ENCODE measurements at places on chromosomes 1 and 21.
A peak's percentile ranks its signal among the peaks of the same experiment; 100 is the strongest.

DNA sequence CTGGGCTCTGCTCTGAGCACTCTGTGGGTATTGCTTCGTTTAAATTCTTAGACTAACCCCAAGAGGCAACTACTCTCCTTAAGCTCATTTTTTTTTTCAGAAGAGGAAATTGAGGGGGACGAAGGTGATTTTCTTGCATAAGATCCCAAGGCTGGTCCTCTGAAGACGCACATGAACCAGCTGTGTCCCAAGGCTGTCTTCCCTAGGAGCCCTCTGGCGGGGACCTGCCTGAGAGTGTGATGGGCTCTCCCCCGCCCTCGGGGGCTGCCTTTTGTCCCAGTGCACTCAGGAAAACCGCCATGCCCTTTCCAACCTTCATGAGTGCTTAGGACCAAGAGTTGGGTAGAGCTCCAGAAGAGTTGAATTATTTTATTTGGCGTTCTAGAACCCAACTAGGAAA, 21.7 kb downstream of the UMODL1 start:
- DNase-seq, result no peak

- no peak for DNase-seq
Measured at GRCh38 chr1:210239349-210240111, 6.9 kb downstream of the SERTAD4 start.

DNA sequence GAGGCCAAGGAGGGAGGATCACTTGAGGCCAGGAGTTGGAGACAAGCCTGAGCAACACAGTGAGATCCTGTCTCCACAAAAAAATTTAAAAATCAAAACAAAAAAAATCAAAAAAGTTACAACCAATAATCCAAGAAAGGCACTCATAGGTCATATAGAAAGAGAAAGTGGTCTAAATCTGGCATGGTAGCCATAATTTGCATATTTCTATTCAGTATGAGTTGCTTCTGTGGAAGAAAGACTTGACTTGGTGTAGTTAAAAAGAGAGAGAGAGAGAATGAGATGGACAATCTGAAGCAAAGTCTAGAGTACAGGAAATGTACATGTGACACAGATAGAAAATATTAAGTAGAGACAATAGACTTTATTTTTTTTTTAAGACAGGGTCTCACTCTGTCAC, 22.5 kb downstream of the JMJD4 start:
- DNase-seq, result no peak

GRCh38 chr1:184753608-184754475, 816 bp downstream of the EDEM3 start:
- DNase-seq, result peak; percentile 27

GRCh38 chr1:160400646-160401486, 502 bp downstream of the VANGL2 start:
- DNase-seq, result peak; percentile 65

- DNase-seq, result no peak
Measured at GRCh38 chr1:60345621-60346020, 272.1 kb upstream of the C1orf87 start.

GRCh38 chr1:112689196-112689841, 14.9 kb downstream of the MOV10 start:
- no peak for DNase-seq

DNA sequence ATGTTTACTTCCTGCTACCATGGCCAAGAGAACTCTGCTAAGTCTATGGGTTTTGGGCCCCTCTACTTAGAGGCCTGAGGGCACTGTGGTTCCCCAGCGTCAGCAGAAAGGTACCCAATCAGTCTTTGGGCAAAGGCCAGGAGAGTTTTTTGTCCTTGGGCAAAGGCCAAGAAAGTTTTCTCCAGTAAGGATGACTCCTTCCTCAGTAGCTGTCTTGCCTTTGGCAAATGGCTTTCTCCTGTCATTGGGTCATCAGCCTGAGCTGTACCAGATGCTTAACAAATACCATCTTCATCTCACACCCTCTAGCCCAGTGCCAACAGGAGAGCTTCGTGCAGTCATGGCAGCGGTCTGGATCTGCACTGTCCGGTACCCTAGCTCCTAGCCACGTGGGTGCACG, 199.3 kb upstream of the TMEM51 start:
- DNase-seq, result no peak

GRCh38 chr1:205059660-205060059, 16.6 kb downstream of the CNTN2 start:
- DNase-seq, result no peak

- no peak for DNase-seq
Measured at GRCh38 chr1:94254073-94254810, 16.9 kb upstream of the ARHGAP29 start.

- DNase-seq, result no peak
Measured at GRCh38 chr1:69706473-69706872, 138.8 kb downstream of the LRRC7 start.

DNA sequence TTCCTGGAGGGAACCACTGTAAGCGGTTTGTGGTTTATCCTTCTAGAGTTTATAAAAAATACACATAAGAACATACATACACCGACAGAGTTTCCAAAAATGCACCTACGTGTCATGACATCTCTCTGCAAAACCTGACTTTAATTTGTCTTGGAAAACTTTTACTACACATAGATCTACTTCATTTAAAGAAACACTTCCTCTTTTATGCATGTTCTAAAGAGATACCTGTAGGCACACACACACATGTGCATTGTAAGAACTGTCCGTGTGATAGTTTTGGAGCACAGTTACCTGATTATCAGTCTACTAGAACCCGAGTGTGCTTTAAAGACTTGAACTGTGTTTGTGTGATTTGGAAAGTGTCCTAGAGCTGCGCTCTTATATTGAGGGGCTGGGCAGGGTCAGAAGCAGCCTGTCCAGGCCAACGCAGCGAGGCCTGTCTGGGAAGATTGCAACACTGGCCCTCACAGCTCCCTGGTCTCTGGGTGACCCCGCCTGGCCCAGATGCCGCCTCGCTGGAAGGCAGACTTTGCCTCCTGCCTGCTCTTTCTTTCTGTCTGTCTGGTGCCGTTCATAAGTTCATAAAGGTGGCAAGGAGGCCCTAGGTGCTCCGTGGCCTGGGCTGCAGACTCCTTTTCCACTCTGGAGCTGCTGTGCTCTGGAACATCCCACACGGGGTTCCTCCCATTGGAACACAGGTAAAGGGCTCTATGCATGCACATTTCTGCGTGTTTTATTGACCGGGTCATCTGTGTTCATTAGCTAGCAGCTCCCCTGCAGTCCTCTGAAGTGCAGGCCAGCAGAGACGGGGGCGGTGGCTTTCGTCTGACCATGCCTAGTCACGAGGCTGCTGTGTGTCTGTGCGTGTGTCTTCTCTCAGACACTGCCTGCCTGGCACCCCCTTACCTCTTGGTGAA, 46.3 kb downstream of the AGPAT3 start:
- no peak for DNase-seq

DNA sequence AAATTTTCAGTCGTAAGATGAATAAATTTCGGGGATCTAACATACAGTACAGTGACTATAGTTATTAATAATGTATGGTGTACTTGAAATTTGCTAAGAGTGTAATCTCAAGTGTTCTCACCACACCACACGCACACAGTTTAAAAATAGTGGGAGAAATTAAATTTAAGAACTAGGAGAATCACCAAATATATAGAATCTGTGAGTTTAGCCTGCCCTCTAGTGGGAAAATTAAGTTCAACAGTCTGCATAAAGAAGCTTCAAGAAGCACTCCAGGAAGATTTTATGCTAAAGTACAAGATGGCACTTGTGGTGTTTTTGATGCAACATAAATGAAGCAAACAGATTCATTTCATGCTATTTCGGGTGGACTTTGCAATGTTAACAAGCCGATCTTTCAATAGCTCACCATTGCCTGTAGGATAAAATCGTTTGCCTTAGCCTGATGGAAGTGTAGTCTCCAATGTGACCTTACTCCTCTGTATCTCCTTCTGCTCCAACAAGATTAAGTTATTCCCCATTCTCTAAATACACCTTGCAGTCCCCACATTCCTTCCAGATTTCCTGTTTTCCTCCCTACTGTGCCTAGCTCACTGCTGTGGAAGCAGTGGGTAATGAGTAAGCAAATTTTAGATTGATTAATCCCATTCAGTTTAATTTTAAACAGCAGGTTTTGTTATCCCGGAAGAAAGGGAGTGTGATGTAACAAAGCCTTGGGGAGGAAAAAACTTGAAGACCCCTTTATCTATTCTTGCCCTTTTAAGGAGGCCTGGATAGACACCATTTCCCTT, 8.7 kb upstream of the PIK3C2B start:
- DNase-seq, result peak; percentile 82

Measured in left kidney (tissue), 8 donors.